ENCODE measurements at places on chromosomes 3 and 15.

GRCh38 chr3:97009427-97010019 lies 195.1 kb downstream of the EPHA6 start:
- no peak for DNase-seq

DNA sequence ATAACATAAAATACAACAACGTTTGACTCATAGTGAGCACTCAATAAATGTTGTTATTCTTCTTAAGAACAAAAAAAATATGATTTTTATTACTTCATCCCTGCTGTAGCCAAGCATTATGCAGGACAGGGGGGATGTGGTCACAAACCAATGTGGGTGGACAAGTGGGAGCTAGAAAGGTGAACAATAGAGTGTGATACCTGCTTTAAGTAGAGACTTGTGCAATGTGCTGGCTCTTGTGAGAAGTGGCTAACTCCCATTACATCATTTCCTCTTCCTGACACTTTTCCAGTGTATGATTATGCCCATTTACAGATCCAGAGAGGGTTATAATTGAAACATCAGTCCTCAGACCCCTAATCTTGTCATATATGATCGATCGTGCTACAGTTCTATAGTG lies 193.6 kb downstream of the UBE2E2 start:
- DNase-seq = no peak

- DNase-seq = no peak
These were observed 20.3 kb downstream of the CSRNP1 start for GRCh38 chr3:39133093-39133490.

DNA sequence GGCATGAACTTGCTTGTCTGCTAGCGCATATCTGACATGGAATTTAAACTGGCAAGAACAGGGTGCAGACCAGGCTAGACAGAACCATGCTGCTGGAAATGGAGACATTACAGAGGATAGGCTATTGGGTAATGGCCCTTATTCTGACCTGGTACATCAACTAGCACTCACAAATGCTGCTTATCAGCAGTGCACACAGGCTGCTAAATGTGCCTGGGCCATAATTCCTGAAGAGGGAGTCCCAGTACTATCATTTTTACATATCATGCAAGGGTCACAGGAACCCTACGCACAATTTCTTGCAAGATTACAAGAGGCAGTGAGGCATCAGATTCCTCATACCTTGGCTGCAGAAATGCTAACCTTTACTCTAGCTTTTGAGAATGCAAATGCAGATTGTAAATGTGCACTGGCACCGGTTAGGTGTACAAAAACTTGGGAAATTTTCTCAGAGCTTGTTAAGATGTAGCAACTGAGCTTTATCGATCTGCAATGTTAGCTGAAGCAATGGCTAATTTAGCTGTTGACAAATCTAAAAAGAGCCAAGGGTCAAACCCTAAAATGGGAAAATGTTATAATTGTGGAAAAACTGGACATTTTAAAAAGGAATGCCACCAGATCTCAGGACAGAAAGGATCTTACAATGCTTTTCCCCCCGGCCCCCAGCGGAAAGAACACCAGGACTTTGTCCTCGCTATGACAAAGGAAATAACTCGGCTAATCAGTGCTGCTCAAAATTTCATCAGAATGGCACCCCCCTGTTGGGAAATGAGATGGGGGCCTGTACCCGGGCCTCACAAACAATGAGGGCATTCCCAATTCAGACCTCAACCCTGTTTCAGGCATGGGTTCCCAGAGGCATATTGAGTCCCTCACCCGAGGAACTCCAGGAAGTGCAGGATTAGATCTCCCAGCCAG lies 21.1 kb downstream of the CCRL2 start:
- no peak for DNase-seq

GRCh38 chr3:86740751-86741150 lies 250.2 kb downstream of the VGLL3 start:
- DNase-seq = no peak

DNA sequence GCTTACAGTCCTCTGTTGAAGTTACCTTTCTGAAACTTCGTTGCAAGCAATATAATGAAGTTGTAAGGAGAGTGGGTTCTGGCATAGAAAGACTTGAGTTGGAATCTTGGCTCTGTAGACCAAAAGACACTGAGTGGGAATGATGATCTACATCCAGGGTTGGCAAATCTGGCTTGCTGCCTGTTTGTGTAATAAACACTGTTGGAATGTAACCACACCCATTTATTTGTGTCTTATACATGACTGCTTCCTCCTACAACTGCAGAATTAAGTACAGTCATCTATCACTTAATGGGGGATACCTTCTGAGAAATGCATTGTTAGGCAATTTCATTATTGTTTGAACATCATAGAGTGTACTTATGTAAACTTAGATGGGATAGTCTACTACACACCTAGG lies 178.4 kb upstream of the SUCLG2 start:
- no peak for DNase-seq

GRCh38 chr3:122074621-122075265 lies 19.6 kb downstream of the CD86 start:
- no peak for DNase-seq

- no peak for DNase-seq
These were observed 143.5 kb upstream of the TPM1 start for GRCh38 chr15:62899090-62899493.

DNA sequence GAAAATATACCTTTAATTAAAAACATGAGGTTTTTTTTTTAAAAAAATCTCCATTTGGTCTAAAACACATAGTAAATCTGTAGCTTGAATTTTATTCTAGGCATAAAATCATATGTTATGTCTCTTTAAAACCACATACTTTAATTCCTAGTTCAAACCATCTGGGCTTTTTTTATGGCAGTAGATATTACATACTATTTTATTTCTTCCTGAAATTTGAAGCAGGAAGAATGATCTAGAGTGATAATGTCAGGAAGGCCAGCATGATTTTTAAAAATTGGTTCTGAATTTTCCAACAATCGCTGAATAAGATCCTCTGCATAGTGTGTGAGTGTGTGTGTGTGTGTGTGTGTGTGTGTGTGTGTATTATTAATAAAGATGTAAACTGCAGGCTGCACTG lies 420.3 kb downstream of the NAALADL2 start:
- DNase-seq = no peak

- DNase-seq = no peak
These were observed 58.7 kb upstream of the CHST2 start for GRCh38 chr3:143060906-143061305.

DNA sequence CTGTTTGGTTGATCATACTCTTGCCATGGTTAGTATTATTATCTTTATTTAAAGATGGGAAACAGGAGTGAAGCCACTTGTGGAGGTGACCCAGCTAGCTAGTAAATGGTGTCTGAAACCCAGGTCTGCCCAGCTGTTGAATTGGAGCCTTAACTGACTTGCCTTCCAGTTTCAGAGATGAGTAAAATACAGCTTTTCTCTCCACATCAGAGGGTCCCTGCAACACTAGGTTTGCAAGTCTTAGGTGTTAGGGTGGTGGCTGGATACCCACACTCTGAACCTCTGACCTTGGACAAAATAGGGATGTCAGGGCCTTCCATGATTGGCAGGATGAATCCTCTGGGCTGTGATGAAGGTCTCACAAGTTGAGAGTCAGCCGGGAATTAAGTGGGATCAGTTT lies 4.1 kb downstream of the FLNB start:
- no peak for DNase-seq

DNA sequence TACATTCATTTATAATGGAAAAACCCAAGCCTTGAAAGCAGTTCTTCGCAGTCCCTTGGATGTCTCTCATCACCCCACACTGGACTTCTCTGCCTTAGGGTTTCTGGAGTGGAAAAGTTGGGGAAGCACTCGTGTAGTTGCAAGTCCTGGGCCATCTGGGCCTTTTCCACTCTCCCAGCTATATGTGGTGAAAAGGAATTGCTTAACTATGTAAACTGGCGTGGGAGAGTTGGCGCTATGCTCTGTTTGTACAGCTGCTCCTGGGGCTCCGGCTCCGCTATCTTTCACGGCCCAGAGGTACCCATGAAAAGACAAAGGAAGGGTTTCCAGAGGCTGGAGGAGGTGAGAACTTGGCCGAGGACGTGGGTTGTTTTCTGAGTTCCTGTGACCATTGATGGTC lies 81.1 kb upstream of the MYZAP start:
- DNase-seq = no peak

- no peak for DNase-seq
These were observed 145.6 kb downstream of the LSAMP start for GRCh38 chr3:116299646-116300081.

- no peak for DNase-seq
These were observed 35.5 kb upstream of the CGNL1 start for GRCh38 chr15:57340682-57341259.

- no peak for DNase-seq
These were observed 67.4 kb downstream of the USP13 start for GRCh38 chr3:179720196-179720595.

GRCh38 chr3:66609660-66610561 lies 109.1 kb upstream of the LRIG1 start:
- no peak for DNase-seq

DNA sequence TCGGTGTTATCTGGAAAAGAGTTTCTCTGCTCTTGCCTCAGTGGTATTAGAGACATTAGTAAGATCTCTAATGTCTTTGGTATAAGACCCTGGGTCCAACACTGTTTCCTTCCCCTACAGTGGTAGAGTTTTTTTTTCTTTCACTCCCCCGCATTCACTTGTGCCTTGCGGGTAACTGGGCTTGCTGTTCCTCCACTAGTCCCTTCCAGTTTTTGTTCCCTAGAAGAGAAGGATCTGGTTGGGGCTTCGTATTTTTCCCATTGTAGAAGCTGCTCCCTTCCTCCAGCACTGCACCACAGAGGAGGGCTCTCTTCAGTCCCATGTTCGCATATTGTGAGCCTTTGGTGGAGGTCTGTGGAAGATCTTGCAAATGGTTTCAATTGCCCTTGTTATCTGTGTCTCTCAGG lies 13.7 kb downstream of the CTDSPL2 start:
- no peak for DNase-seq

DNA sequence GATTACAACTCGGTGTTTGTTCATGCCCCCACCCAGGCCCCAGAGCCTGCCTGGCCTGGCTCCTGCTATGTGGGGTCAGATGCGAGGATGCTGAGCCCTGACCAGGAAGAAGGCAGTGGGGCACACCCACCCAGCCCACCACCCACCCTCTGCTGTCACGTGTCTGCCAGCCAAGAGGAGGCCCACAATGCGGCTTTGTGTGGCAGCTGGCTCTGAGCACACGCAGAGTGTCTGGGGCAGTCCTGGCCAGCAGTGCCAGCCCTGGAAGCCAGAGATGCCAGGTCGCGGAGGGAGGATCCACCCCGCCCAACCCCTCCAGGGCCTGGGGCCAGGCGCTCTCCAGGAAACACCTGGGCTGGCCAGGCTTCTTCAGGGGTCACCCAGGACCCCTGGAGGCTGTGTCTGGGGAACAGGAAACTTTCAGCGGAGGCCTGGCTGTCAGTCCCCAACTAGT lies 26.4 kb upstream of the KLF13 start:
- no peak for DNase-seq

- DNase-seq = no peak
These were observed 6.3 kb upstream of the BHLHE40 start for GRCh38 chr3:4972652-4973643.

DNA sequence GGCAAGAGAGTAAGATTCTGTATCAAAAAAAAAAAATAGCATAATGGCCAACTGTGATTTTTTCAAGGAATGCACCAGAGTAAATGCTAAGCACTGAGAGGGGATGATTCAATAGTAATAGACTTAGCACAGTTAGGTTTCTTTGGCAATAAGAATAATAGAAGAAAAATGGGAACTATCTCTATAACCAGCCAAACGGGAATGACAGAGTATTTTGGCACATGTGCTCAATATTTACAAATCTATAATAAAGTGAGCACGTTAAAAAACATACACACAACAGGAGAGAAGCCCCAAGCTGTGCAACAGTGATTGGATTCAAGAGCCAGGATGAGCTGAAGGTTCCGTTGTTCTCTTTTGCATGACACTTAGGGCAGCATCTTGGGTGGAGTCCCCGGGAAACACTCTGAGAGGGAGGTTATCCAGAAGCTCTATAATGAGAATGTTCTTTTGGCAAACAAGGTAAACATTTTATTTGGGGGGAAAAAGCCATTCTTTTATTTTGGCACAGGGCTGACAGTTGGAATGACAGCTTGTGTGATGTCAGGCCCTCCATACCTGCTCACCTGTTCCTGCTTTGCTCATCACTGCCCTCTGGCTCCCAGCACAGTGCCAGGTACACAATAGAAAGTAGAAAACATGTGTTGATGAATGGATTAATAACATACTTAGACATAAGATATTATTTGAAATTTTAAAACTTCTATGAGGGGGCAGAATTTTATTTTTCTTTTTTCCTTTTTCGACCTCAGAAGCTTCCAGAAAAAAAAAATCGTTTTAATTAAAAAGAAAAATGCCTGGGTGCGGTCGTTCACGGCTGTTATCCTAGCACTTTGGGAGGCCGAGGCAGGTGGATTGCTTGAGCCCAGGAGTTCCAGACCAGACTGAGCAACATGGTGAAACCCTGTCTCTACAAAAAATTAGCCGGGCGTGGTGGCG lies 44.0 kb upstream of the MUC4 start:
- no peak for DNase-seq

DNA sequence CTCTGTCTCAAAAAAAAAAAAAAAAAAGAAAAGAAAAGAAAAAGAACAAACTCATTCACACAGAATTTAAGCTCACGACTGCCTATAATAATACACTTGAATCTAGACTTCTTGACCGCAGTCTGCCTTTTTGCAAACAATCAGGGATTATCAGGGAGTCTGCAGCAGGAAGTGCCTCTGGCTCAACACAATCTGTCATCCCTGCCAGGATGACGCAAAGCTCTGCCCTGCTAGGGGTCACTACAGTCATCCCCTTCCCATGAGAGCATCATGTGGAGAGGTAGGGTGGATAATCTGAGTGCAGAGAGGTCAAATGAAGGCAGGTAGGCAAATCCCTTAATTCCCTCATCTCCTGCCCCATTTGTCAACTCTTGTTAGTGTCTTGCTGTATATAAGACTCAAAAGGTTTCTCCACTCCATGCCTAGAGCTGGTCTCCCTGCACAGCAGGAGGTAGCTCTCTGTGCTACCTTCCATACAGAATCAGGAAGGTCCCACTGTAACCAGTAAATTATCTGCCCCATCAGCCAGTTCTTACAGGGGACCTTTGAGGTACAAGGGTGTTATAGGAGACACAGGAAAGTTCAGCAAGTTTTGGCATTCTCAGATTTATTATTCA lies 4.2 kb downstream of the UBAP1L start:
- DNase-seq = no peak

- no peak for DNase-seq
These were observed 176.4 kb upstream of the MDFIC2 start for GRCh38 chr3:70488816-70489215.

- DNase-seq = no peak
These were observed 21.1 kb downstream of the IL1RAP start for GRCh38 chr3:190534986-190535385.

- DNase-seq = no peak
These were observed 91.4 kb downstream of the TAMM41 start for GRCh38 chr3:11755276-11755675.
